Urothelium cell line (cell line): ENCODE measurements at places on chromosomes 13 and 19.

DNA sequence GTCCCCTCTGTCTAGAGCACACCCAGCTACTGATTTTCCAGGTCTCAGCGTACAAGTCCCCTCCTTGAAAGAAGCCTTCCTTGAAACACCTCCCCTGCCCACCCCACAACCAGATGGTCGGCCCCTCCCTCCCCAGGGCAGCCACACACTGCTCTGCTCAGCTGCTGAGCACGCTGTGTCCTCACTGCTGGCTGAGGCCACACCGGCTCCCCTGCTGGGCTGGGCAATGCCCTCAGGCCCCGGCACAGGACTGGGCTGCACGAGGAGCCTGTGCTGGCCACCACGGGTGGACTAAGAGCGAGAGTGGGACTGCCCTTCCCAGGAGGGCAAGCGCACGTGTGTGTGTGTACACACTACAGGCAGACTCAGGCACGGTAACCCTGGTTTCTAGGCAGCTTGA lies 11.8 kb upstream of the RSPH6A start:
- DNase-seq: no peak

- DNase-seq: no peak
Observed at GRCh38 chr13:53241891-53242348, 213.3 kb downstream of the OLFM4 start.

GRCh38 chr19:35261356-35262100 lies 7.2 kb upstream of the USF2 start:
- DNase-seq: no peak

GRCh38 chr13:50801087-50801931 lies 42.2 kb downstream of the DLEU7 start:
- peak; percentile 60 for DNase-seq

GRCh38 chr19:10343495-10343894 lies 4.1 kb upstream of the ICAM3 start:
- DNase-seq: no peak

GRCh38 chr13:37878496-37878895 lies 8.9 kb upstream of the TRPC4 start:
- no peak for DNase-seq

GRCh38 chr19:17942181-17942580 lies 9.4 kb downstream of the CCDC124 start:
- DNase-seq: no peak

DNA sequence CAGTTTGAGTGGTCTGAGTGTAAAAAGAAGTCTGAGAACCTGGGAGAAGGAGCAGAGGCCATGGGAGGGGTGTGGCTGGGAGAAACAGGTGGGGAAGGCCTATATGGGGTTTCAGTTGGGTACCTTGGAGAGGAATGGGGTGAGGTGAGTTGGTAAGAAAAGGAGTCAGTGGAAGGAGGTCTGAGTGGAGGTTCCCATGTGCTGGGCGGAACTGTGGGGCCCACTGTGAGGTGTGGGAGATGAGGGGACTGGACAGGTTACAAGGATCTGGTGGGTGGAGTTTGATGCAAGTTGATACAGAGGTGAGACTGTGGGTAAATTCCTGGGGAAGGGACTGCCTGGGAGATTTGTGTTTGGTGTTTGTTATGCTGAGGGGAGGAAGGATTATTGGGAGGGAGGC lies 2.1 kb downstream of the ZNF574 start:
- no peak for DNase-seq

DNA sequence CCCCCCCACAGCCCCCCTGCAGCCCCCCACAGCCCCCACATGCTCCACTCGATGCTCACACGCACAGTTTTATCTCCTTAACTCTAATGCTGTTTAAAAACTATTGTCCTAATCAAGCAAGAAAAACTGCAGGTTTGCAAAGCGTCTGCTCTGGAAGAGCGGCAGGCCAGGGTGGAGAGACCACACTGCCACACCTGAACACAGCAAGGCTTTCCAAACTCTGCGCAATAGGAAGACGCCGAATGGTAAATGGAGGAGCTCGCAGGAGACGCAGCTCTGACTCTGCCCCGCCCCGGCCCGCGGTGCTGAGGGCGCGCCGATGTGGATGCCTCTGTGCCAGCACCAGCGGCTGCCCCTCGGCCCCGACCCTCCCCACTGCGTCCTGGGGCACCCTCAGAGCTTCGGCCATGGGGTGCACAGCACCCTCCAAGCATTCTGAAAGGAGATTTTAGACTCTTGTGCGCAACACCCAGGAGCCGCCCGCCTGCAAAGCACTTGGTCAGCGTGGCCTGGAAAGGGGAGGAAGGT lies 32.4 kb downstream of the RASA3 start:
- DNase-seq: peak; percentile 86

GRCh38 chr19:20167651-20168122 lies 673 bp downstream of the ZNF486 start:
- DNase-seq: no peak

GRCh38 chr19:2978166-2978767 lies 903 bp downstream of the TLE6 start:
- DNase-seq: no peak

- DNase-seq: peak; percentile 60
Observed at GRCh38 chr19:2524840-2525723, 49.2 kb downstream of the GADD45B start.

- DNase-seq: no peak
Observed at GRCh38 chr13:98389319-98389718, 187.6 kb downstream of the STK24 start.
